ENCODE measurements at places on chromosomes 1 and 21.

DNA sequence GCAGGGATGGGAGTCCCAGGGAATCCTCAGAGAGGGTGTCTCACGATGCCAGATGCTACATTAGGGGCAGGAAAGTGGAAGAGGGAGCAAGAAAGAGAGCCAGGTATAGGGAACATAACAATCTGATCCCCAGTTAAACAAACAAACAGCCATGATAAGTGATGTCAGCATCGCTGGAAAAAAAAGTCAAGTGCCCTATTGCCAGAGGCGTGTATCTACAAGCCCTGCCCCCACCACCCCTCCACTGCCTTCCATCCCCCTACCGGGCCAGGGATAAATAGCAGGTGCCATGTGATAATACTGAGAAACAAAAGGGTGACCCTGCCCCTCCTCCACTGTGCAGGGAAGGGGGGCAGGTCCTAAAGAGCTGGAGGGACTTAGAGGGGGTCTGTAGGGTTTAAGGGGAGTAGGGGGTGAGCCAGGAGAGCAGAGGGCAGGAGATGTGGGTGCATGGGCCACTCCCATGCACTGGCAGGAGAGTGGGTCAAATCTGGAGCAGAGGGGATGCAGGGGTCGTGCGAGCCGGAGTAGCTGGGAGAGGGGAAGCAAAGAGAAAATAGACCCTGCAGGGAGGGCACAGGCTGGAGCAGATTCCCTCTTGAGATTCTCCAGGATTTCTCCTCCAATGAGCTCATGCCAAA, 3.4 kb downstream of the SLC26A9 start:
- DNase-seq, result no peak

DNA sequence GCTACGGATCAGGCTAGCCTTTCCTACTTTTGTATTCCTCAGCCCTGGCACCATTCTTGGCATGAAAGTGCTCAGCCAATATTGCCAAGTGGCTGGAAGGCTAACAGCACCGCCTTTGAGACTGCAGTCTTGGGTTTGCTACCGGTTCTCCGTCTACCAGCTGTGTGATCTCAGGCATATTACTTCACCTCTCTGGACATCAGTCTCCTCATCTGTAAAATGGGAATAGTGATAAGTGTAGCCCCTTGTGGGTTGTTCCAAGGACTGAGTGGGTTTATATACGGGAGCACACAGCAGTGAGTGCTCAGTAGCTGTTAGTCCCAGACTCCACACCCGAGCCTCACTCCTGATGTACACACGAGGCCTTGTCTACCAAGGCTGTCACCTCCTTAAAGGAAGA, 13.7 kb downstream of the TFAP2E start:
- DNase-seq, result no peak

DNA sequence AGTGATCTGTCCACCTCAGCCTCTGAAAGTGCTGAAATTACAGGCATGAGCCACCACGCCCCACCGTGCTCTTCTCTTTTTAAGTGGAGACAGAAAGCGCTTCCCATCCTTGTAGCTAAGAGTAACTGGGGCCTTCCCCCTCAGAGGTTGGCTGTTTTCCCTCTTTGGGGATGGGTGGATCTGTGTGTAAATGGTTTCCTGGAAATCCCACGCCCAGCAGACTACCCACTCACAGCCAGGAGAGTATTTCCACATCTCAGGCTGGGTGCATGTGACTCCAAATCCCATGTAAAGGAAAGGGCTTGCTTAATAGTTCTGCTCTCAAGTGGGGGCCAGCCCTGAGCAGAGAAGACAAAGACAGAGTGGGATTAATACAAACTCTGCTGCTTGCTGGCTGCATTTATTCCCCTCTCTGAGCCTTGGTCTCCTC, 19.6 kb upstream of the TCEA3 start:
- DNase-seq, result peak; percentile 55

- no peak for DNase-seq
These were observed 16.2 kb downstream of the OLFML2B start for GRCh38 chr1:162007466-162007865.
